ENCODE measurements at places on chromosomes 1 and 21.
A peak's percentile ranks its signal among the peaks of the same experiment; 100 is the strongest.

GRCh38 chr21:45515241-45516061 is 26.8 kb downstream of the SLC19A1 start:
- DNase-seq = peak; percentile 91

GRCh38 chr1:67018574-67018973 is 35.4 kb downstream of the SLC35D1 start:
- no peak for DNase-seq

DNA sequence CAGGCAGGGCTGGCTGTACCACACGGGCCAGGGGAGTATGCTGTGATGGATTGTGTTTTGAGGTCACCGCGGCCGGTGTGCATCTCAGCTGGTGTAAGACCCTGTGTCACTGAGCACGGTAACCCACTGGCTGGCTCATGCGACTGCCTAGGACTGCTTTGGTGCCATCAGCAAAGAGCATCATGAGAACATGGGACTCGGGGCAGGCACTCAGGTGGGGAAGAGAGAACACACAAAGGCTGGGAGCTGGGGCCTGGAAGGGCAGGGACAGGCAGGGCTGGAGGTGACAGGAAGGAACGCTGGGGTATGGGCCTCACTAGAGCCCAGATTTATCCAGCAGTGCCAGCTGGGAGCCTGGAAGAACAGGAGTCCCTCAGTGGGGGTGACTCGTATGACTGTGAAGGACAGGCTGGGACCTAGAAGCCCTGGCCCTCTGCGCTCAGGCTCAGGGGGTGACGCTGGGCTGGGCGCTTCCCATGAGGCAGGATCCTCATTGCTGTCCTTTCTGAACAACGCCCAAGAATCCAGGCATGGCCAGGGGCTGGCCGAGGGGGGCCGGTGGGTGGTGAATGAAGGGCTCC is 210.4 kb upstream of the VAMP3 start:
- DNase-seq = no peak

DNA sequence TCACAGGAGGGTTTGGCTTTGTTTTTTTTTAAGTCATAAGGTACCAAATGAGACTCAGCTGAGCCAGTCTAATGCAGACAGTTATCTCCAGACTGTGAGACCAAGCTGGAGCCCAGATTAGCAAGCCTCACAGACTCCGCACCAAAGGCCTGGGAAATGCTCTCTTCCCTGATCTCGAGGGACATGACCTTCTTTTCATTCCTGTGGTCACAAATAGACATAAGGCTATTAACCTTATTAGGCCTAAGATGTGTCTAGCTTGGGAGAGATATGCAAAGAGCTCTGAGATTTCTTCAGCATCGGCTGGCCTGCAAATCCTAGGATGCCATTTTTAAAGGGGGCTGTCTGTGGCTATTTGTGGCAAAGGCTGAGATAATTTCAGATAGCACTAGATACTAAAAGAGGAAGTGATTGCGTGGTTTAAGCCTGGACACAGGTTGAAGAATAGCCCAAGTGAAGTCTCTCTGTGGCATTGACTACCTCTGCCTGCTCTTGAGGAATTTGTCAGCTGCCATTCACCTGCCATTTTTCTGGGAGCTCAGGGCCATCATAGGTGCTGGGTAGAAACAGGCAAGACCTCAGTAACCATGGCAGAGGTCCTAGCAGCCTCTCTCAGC is 301.3 kb downstream of the SIPA1L2 start:
- DNase-seq = no peak

DNA sequence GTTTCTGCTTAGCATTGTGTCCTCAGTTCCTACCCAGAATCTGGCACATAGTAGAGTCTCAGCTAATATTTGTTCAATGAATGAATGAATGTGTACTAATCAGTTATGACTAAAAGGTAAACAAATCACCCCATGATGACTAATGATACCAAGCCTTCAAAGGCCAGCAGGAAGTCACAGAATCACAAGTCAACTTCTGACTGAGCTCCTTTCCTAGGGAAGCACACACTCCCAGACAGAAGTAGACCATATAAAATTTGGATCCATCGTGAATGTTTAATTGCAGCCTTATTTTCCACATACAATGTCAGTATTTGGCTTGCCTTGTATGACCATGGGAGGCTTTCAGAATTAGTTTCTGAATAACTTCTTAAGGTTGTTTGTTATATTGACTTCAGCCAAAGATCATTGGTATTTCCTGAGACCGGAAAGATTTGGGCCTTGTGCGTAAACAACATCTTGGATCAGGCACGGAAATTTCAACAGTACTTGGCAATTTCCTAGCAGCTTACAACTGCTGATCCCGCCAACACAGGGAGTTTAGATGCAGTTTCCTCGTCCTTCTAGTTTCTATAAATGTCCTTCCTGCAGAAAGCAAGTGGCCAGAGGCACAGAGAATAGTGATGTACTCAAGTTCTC is 185.9 kb upstream of the ATP1B1 start:
- no peak for DNase-seq

DNA sequence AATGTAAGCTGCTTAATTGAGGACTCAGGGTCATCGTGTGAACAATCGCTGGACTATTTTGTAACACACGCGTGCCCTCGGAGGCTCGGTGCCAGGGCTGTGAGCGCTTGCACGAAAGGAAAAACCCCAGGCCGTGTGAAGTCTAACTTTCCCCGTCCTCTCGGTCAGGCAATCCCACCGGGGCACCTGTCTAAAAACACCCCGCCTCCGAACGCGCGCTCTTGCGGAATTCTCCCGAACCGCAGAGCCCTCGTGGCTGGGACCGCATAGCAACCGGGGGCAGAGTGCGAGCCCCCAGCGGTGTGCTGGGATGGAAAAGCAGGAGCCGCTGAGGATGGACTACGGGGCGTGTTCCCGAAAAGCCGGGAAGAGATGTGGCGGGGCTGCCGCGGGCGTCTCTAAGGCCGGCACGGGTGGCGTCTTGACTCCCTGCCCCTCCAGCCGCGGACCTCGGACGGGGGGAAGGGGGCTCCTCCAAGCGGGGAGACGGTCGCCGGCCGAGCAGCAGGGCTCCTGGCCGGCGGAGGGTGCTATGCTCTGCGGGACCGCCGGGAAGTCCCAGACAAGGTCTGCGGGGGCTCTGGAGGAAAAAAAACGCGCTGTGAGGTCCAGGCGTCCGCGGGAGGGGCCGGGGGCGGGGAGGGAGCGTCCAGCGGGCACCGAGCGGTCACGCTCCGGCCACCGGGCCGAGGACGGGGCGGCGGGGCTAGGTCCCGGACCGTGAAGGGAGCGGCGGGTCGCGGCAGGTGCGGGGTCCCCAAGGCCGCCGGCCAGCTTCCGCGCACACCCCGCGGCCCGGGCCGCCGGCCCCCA is 936 bp downstream of the ZBTB21 start:
- peak; percentile 62 for DNase-seq

- no peak for DNase-seq
These were observed 9.2 kb upstream of the VPS26C start for GRCh38 chr21:37276377-37276776.

DNA sequence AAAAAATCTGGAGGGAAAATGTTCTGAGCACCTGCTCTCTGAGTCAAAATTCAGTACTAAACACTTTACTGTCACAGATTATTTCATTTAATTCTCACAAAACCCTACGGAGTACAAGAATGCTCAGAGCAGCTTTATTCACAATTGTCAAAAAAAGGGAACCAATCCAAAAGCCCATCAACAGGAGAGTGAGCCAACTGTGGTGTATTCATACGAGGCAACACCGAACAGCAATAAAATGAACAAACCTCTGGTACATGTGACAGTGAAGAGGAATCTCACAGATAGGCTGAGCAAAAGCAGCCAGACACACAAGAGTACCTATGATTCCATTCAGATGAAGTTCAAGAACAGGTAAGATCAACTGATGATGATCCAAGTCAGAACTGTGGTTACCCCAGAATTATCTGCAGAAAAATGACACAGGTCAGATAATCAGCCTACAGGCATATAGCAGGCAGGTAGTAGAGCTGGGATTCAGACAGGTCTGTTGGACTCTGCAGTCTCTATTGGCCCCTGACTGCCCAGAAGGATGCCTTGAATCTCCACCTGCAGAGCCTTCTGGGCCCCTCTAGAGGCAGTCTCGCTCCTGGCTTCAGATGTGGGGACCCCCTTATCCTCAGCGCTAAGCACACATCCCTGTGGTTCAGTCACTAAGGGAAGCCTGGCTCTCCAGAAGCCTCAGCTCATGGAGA is 19.2 kb downstream of the SLC9A1 start:
- no peak for DNase-seq

GRCh38 chr1:42317308-42317707 is 17.7 kb downstream of the FOXJ3 start:
- no peak for DNase-seq

GRCh38 chr1:55369474-55369873 is 154.3 kb upstream of the USP24 start:
- no peak for DNase-seq

DNA sequence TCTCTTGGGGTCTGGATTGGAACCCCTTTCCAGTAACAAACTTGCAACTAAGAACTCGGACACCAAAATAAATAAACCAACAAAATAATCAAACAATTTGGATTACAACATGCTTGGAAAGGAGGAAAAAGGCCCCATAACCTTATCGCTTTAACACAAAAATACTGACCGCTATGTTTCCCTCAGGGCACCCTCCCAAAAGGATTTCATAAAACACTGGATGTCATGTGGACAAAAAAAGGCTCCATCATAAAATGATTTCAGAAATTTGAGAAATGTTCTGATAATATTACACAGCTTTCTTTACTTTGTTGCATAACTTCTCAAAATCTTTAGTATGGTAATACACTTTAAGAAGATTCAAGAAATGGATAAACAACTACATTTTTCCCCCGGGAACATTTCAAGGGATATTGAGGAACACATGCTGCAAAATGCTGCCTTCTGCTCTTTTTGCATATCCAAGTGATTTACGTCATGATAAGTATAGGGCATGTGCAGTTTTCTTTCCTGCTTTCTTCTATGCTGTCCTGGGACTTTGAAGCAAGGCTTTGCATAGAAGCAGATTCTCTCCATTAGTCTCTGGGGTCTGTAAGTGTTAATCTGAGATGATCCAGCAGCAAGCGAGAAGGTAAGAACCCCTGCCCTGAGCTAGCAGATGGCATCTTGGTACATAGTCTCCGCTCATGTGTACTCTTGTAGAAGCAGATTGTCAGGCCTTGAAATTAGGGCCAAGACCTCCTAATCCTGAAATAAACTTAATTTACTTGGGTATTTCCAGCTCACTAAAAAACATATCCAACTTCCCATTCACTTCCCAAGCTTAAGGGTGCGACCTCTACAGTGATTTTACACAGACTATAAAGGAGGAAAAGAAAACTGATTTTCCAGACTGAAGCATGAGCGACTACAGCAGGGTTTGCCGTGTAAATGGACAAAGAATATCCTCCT is 85.5 kb upstream of the KIAA0040 start:
- DNase-seq = no peak

DNA sequence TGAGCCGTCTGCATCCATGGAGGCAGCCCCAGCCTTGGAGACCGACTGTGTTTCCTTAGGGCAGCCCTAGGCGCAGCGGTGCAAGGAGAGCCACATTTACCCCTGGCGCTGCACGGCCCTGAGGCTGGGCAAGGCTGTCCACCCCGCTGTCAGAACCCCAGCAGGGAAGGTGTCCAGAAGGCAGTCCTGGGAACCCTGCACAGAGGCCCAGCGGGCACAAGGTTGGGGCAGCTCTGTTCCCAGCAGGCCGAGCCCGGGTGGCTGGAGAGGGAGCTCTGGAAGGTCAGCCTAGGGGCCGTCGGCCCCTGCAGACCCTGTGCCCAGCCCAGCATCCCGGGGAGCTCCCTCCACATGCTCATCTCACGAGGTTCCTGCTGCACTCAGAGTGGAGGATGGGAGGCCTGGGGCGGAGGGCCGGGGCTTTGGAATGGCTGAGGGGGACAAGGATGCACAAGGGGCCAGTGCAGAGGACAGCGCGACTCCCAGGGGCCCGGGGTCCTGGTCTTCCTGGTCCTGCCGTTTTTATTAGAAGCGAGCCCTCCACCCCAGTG is 19.9 kb upstream of the SAMD11 start:
- DNase-seq = no peak

DNA sequence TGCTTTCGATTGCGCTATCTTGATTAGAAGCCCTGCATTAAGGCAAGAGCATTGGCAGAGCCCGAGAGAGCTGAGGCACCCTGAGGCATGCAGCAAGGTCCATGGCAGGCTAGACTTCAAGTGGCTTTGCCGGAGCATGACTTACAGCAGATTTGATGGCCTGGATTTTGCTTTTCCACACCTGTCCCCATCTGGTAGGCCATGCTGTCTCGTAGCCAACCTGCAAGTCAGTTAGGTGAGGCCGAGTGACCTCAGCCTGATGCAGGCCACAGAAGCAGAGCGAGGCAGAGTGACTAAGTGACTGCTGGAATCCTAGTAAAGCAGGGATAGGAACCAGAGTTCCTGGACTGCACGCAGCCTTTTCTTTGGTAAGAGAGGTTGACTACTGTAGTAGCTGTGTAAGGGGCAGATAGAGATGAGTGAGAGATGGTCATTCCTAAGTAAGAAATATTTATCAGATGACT is 148.9 kb downstream of the PBX1 start:
- peak; percentile 60 for DNase-seq

DNA sequence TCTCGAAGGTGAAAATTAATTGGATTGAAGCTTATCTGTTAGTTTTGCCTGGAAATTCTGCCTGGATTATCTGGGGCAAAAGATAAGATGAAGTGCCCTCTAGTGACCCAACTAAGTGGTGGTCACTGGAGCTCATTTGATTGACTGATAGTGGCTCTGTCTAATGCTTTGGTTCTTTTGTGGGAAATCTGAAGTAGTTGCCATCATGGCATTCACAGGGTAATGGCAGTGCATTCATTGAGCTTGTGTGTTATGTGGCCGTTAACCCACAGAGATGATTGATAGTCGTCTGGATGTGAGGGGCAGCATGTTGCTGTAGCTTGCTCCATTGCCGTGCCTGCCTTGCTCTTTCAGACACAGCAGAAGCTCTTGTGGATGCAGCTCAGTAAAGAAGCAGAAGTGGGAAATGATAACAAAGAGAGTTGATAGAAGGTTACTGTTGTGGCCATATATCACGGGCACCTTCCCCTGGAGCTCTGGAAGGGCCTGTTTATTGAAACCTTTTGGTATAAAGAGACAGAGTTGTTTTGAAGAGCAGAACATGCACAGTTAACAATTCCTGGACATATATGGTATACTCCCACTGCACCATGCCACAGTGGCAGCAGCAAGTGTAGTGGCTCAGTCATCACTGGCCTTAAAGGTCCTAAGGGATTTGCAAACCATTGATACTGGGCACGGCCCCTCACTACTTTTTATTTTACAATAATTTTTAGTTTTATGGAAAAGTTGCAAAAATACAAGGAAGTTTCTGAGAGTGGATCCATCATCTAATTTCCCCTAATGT is 42.0 kb downstream of the CXADR start:
- peak; percentile 19 for DNase-seq

DNA sequence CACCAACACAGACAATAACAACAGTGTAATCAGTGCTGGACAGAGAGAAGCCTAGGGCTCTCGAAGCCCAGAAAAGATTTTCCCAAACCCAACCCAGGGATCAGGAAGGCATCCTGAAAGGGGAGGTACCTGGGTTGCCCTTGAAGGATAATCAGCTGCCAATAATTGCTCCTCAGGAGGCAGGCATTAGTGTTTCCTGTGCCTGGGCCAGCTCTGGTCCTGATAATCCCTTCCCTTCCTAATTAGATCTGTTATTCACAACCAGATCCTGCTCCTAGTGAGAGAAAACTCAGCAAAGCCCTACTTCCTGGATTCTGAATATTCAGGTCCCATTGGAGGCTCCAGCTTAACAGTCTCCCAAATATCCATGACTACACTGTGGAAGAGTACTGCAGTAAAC is 117.4 kb downstream of the DMRTA2 start:
- no peak for DNase-seq

Measured in trophoblast cell (in vitro differentiated cells and primary cell).